Cerebellar nuclear complex (tissue), 1 donor: ENCODE measurements at places on chromosomes 2 and 18.

- no peak for DNase-seq
These were observed 197.4 kb upstream of the NCKAP5 start for GRCh38 chr2:133765658-133766057.

DNA sequence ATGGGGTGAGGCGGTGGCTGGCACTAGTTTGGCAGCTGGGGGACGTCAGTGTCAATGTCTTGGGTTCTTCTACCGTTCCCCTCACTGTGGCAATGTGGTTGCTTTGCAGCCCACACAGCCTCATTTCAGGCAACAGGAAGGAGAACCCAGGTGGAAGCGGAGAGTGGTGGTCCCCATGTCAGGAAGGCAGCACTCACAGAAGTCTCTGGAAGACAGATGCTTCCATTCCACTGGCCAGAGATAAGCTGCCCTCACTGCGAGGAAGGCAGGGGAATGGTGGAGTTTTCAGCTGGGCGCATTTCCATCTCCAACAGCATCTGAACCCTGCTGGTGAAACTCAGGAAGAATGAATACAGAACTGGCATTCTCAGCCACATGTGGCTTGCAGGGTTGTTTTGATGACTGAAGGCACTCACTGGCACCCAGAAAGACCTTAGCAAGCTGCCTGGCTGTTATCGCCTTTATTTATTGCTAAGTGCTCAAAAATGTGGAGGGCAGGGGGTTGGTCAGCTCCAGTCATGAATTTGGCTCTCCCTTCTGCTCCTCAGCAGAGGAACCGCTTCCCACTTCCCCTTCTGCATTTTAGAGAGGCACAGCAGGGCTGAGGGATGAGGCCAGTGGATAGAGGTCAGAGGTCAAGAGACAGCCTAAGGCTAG is 19.4 kb downstream of the KCNIP3 start:
- no peak for DNase-seq

- DNase-seq: no peak
These were observed 117.0 kb downstream of the PKP4 start for GRCh38 chr2:158573739-158574138.

GRCh38 chr2:220697011-220697410 is 875.1 kb downstream of the EPHA4 start:
- no peak for DNase-seq

- DNase-seq: no peak
These were observed 15.5 kb downstream of the DUSP19 start for GRCh38 chr2:183093857-183094657.

DNA sequence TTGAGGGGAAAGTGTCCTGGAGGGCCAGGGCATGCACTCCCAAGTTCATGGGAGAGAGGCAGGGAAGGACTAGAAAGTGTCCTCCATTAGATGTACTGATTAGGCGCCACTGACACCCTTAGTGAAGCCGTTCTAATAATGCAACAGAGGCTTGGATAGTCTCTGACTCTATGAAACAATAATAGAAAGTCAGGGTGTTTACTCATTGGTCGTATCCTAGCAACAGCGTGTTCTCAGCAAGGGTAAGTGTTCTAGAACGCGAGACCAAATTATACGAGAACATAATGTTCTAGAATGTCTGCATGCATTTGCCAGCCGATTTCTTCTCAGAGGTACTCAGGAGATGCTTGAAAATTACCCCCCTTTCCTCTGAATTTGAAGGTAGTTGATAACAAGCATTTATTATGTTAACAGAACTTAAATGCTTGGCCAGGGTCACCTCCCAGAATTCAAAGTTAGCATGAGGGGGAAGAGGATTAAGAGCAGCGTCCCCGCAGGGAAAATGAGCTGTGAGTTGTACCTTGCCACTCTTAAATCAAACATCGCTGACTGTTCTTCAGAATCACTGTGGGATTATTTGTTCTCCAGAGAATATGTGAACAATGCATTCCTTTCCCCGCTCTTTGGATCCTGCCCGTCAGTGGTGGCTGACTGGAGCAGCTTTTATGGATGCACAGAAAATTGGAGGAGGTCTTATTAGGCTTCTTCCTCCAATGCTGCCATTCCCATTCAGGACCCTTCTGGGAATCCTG is 33.7 kb upstream of the PDIA6 start:
- no peak for DNase-seq

DNA sequence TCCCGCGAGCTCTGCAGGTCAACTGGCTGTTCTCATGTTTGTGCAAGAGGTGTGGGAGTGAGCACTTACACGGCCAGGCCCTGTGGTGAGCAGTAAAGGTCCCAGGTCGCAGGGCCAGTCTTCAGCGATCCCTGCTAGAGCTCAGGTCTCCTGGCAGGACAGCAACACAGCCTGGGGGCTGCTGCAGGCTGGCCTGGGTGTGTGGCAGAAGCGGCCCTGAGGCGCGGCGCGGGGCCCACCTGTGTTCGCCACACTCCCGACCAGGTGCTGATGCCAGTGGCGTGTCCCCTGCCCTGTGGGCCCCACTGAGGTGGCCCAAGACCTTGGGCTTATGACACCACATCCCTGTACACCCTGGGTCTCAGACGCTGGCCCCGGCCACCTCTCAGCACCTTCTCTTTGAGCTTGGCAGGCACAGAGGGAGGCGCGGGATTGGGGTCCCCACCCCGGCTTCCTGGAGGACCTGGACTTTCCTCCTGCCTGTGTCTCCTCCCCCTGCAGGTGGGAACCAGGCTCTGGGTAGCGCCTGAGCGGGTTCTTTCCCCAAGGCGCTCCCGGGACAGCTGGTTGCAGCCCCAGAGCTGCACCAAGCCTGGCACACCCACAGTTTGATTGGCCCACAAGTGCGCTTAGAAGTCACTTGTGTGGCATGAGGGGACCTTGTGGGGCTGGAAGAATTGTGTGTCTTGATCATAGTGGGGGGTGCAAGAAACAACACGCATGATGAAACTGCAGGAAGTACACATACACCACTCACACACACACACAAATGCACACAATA is 59.2 kb downstream of the TWIST2 start:
- DNase-seq: no peak

- DNase-seq: no peak
These were observed 332.3 kb downstream of the CLIP4 start for GRCh38 chr2:29447513-29447912.

- DNase-seq: no peak
These were observed 253.8 kb upstream of the LYPD1 start for GRCh38 chr2:132923787-132924186.

- no peak for DNase-seq
These were observed 380.6 kb downstream of the FBXO15 start for GRCh38 chr18:73766910-73767515.

GRCh38 chr2:188360485-188361263 is 69.0 kb downstream of the GULP1 start:
- no peak for DNase-seq

DNA sequence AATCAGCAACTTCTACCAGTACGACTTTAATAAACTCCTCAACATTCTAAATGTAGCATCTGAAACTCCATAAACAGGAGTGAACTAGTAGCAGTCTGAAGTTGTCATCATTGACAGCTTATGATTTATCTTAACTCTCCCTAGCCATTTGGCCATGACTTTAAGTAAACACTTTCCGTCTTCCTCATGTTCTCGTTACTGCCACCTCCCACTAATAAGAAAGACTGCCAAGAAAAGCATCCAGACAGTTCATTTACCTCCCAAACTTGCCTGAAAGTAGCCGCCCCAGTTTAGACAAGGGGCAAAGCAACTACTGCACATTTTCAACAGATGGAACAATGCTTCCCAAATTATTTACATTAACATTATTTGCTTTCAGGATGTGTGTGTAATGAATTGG is 287.5 kb downstream of the OSR1 start:
- no peak for DNase-seq

GRCh38 chr2:61044636-61045035 is 21.0 kb upstream of the SANBR start:
- DNase-seq: no peak

DNA sequence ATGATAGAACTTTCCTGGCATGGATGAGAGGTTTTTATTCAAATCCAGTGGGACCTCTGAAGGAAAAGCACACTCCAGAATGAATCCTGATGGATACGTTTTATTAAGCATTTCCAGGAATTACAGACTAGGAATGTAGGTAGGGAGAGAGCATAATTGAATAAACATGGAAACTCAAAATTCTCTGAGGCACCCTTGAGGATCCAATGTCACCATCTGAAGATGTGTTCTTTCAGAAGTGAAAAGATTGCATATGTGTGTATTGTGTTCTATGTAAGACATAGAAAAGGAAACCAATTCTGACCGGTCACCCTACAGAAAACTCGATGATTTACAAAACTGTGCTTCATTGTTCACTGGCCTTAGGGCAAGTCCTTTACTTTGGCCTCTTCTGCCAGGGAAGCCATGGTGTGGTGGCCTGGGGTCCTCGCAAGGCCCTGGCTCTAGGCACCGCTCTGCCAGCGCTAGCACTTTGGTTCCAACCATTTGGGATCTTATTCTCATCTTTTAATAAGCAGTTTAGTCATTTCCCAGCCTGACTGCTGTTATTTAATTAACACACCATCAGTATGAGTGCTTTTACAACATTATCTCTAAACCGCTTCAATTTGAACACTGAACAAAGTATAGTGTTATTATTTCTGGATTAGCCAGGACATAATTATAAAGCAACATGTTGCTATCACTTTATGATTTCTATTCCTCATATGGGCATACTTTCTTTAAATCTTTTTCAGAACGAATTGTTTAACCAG is 4.5 kb upstream of the GKN1 start:
- DNase-seq: no peak

GRCh38 chr2:14297340-14297739 is 335.2 kb upstream of the LRATD1 start:
- no peak for DNase-seq

GRCh38 chr2:39567507-39567906 is 98.2 kb upstream of the TMEM178A start:
- DNase-seq: no peak

GRCh38 chr2:227150222-227150936 is 13.6 kb downstream of the COL4A4 start:
- DNase-seq: no peak

- no peak for DNase-seq
These were observed 20.0 kb downstream of the SFTPB start for GRCh38 chr2:85647823-85648526.

DNA sequence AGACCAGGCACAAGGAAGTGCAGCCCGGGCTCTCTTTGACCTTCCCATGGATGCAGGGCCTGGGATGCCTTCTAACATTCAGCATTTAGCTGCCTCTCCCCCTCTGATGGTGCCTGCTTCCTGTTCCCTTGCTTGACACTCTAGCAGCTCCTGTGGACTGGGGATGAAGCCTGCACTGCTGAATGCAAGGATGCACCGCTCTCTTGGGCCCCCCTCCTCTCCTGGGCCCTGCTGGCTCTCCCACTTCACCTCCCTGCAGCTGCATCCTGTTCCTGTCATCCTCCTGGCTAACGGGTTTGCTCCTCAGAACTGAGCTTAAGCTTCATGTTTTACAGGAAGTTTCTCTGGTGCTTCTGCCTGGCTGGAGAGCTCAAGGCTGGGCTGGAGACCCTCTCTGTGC is 254.1 kb downstream of the TSN start:
- no peak for DNase-seq

DNA sequence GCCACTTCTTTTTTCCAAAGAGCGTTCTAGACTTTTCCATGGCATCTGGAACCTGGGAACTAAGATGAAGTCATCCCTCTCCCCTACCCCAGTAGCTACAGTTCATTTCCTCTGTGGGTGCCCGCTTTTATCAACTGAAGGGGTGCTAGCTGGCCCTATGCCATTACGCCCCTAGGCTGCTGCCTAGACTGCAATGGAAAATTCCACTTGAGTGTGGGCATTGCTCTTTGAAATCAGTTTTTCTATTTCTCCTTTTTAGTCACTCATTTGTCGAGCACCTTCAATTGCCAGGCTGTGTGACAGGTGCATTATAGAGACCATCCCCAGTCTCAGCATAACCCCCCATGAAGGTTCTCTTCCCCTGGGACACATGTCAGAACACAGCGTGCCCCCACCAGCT is 7.3 kb downstream of the TEX51 start:
- no peak for DNase-seq

DNA sequence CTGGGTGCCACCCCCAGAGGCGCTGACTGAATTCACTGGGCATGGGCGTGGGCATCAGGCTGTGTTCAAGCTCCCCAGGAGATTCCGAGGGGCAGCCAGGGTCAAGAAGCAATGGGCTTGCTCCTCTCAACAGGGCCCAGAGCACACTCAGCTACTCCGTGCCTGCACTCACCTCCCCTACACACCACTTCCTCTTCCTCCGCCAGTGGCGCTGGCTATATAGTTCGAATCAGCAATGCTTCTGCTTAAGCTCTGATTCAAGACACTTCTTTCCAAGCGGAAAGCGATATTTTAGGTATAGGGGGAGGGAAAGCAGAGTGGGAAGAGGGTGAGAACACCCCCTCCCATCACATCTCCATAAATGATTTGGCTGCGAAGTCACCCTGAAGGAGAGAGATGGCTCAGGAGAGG is 42.1 kb downstream of the CRACDL start:
- DNase-seq: no peak

DNA sequence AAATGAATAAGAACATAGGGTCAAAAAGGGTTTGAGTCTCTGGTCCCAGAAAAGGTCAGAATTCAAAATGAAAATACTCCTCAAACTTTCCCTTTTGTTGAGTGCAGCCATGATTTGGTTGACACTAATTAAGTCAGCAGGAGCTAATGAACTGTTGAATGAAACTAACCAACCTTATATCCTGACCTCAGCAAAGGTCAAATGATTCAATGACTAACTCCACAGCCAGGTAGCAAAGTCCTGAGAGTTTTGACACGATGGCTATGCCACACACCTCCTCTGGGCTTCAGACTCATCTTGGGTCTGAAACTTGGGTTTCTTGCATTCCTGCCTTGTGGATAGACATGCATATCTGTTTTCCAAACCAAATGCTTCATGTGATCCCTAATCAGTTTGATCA is 172.3 kb downstream of the INO80D start:
- DNase-seq: no peak

DNA sequence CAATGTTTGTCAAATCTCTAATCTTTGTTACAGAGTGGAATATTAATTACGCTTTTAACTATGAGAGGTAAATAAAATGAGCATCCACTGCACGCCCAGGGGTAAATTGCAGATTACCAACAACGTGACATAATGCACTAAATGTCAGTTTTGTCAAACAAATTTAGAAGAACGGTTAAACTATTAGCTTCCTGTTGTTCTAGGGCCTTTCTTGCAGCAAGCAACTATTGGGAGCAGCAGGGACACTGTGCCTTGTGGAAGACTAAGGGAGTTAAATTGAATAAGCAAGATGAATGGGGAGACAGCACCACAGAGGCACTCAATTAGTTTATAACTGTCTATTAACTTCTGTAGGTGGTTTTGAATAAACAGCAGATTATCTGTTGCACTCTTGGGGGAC is 391.0 kb upstream of the RAB12 start:
- DNase-seq: no peak

- no peak for DNase-seq
These were observed 10.6 kb upstream of the ANXA4 start for GRCh38 chr2:69731147-69731970.

GRCh38 chr2:232075080-232075479 is 113.6 kb downstream of the DIS3L2 start:
- DNase-seq: no peak

- DNase-seq: no peak
These were observed 37.3 kb downstream of the RHOB start for GRCh38 chr2:20484034-20484617.
